ENCODE measurements at places on chromosomes 3 and 15. TPM values are rescaled to one million over a fixed set of nuclear protein-coding genes. Genes with fewer than 3 reads are reported as not detected.

- no peak for DNase-seq
Measured at GRCh38 chr3:76039431-76039830, 254.1 kb upstream of the ZNF717 start.

DNA sequence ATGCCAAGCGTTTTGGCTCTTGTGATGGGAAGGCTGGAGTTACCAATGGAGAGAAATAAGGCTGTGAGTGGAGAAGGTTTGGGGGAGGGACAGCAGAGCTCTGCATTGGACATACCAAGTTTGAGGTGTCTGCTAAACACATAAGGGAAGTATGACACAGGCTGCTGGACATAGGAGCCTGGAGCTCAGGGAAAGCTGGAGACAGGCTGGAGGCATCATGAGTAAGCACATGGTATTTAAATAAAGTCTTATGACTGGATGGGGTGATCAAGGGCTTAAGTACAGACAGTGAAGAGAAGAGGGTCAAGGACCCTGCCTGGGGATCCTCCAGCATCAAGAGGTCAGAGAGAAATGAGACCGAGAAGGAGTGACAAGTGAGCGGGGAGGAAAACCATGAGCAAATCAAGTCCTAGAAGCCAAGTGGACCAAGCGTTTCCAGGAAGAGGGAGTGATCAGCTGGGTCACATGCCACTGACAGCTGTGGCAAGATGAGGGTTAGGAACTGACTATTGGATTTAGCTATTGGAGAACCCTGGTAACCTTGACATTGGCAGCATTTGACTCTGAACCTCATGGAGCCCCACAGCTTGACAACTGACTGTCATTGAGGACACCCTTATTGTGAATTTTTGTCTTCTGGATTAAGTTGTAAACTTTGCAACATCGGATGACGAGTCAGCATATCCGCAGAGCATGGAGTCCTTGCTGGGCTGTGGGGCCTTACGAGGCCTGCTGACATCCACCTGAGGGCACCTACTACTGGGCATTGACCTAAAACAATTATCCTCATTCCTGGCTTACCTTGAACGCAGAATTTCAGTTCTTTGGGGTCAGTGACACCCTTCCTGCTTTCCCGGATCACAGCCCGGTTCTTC lies 78.7 kb upstream of the ETV5 start:
- no peak for DNase-seq

DNA sequence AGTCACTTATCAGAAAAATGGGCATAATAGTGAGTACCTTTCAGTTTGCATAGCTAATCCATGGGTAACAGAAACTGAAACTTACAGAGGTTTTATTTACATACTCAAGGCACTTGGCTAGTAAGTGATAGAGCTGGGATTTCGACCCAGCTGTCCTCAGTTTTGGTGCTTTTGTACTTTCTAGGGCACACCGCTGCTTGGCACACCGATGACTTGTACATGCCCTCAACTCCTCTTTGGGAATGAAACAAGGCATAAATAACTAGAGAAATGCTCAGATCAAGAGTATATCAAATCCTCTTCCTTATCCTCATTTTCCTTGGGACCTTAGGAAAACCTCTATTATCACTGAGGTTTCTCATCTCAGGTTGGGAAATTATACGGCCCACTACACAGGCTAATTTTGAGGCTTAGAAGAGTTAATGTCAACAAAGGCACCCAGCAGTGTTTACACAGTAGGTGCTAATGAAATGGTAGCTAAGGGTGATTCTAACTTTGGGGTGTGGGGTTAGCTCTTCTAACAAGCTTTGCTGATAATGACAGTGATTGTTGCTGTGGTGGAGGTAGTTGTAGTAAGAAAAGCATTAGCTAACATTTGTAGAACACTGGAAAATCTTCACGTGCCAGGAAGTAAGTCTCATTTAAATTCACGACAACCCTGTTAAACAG lies 20.3 kb upstream of the DGKG start:
- DNase-seq = no peak

DNA sequence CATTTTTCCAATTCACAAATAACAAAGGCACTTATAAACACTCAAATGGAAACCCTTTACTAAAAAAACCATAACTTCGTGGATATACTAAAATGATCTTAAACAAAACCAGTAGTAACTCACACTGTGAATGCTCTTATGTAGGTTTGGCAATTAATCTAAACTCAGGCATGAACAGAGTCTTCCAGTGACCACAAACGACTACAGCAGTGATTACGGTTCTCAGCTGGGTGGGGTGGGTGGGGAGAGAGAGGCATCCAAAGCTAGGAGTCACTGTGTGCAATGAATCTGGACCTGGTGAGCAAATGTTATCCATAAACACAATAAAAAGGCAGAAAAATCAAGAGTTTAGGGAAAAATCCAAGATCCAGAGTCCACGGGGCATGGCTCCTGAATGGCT lies 21.3 kb downstream of the SLC12A8 start:
- no peak for DNase-seq

- DNase-seq = no peak
Measured at GRCh38 chr3:71380096-71380495, 203.4 kb downstream of the FOXP1 start.

- DNase-seq = peak; percentile 43
Measured at GRCh38 chr3:133890972-133891644, 4.6 kb downstream of the RAB6B start.

DNA sequence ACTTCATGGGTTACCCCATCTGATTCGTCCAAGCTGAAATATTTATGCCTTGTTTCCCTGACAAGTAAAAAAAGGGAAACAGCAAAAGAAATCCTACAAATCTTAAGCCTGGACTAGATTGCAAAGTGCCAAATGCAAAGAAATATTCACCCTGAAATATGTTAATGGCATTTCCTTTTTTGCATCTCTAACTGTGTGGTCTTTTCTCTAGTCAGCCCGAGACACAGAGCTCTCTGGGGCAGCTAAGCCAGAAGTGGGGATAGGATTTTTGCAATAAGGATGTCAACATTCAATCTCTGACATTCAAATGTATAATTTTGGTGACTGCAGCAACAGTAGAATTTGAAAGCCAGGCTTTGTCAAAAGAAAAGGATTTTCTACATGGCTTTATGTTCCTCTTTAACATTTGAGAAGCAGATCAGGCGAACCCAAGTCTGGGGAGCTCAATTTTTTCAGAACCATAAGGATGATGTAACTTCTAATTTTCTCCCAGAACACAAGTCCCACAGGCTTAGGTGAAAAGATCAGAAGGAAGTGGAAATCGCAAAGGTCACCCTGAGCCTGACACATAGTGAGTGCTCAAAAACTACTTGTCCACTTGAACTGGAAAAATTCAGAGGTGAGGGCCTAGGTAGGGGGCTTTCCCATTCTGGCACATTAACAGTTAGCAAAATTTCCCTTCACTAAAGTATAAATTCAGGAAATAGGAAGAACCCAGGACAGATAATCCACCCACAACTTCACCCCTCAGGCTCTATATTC lies 28.2 kb upstream of the KCNMB3 start:
- DNase-seq = no peak

DNA sequence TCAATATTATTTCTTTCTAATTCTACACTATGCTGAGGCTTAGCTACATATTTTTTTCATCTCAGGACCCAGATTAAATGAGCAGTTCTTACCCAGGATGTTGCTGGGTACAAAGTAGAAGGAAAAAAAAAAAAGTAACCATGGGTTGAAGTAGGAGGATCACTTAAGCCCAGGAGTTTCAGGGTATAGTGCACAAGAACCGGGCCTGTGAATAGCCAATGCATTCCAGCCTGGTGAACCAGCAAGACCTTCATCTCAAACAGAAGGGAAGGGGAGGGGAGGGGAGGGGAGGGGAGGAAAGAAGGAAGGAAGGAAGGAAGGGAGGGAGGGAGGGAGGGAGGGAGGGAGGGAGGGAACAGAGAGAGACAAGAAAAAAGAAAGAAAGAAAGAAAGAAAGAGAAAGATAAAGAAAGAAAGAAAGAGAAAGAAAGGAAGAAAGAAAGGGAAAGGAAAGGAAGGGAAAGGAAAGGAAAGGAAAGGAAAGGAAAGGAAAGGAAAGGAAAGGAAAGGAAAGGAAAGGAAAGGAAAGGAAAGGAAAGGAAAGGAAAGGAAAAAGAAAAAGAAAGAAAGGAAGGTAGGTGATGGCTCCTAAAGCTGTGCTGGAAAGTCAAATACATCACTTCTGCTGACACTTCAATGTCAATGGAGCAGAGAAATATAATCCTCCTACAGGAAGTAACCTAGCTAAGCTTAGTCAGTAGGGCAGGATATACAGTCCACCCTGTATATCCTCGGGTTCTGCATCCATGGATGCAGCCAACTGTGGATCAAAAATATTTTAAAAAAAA lies 206.8 kb upstream of the TGFBR2 start:
- DNase-seq = no peak

DNA sequence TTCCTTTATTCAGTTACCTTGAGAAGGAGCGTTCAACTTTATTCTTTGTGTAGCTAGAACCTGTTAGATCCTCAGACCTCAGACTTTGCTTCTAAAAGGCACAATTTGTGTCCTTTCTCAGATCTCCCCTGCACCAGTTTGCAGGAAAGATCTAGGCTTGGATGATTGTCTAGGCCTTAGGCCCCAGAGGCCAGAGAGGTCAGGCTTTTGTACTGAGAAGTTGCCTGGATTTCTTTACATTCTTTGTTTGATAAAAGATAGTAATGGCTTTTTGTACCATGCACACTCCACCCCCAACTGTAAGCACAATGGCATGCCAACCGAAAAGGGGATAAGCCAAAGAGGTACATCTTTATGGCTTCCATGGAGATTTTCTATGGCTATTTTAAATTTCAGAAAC lies 719.6 kb upstream of the NR2F2 start:
- no peak for DNase-seq

DNA sequence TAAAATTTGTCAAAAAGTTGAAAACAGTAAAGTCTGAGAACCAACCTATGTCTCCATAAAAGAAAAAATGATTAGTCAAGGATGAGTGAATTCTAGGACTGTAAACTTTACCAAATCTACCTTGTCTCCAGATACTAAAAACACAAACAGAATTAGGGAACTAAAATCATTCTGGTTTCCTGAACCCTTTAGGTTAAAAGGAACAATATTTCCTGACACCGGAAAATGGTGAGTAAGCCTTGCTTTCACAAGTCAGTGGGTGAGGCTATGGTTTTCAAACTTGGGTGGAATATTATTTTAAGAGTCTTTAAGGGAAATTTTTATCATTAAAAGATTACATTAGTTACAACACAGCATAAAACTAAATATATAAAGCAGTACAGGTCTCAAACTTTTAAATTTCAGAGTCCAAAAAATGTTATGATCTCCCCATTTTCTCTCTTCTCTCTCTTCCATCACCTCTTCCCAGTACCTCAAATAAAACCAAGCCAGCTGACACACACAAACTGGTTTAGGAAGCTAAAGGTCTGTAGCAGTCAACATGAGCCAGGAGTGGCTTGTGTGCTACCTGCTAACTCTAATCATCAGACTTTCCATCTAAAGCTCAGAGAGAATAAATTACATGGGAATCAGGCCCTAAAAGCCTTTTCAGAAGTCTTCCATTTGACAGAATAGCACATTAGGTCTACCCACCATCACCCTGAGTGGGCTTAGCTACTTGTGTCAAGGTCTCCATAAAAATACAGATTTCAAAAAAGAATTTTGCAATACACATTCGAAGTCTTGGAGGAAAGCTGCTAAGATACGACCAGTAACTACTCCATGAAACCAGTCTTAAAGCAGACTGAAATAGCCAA lies 2.2 kb downstream of the SLC12A6 start:
- peak; percentile 58 for DNase-seq

- DNase-seq = no peak
Measured at GRCh38 chr3:41502023-41502422, 302.7 kb downstream of the CTNNB1 start.

- DNase-seq = no peak
Measured at GRCh38 chr3:18099611-18100010, 325.5 kb downstream of the SATB1 start.

DNA sequence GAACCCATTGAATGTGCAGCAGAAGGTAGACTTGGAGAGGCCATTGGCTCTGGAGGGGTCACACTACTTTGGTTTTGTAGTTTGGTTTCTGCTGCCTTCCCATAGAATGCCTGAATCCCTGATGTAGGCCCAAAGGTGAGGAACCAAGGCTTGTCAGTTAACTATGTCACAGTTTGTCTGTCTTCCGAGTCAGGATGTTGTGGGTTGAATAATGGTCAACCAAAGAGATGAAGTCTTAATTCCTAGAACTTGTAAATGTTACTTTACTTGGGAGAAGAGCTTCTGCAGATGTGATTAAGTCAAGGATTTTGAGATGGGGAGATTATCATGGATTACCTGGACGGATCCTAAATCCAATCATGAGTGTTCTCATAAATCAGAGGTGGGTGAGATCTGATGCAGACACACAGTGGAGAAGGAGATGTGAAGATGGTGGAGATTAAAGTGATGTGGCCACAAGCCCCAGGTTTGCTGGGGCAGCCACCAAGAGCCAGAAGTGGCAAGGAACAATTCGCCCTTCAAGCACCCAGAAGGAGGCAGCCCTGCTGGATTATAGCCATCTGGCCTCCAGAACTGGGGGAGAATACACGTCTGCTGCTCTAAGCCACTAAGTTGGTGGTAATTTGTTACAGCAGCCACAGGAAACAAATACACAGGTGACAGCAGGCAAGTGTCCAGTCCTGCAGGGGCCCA lies 2.3 kb upstream of the CCR8 start:
- peak; percentile 57 for DNase-seq

GRCh38 chr15:49423021-49423420 lies at the start of gene FGF7:
Gene FGF7, plus strand, starts transcription at chr15:49423242. Its CDS starts 1,056 bp downstream, at chr15:49424298.
- DNase-seq = no peak

DNA sequence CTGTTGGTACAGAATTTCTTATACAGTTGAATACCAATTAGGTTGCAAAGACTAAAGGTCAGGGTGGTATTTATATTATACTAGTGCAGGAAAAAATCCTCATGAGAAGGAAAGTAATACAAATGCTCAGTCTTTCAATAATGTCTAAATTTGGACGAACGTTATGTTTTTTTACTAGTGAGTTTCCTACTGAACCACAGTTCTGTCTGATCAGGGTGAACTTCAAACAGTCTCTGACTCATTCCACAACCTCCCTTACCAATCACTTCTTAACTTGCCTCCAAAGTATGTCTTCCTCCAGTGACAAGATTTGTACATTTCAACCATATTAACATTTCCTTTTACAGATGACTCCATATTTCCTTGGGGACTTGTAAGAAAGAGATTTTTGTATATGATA lies 3.4 kb downstream of the TMEM212 start:
- peak; percentile 76 for DNase-seq

DNA sequence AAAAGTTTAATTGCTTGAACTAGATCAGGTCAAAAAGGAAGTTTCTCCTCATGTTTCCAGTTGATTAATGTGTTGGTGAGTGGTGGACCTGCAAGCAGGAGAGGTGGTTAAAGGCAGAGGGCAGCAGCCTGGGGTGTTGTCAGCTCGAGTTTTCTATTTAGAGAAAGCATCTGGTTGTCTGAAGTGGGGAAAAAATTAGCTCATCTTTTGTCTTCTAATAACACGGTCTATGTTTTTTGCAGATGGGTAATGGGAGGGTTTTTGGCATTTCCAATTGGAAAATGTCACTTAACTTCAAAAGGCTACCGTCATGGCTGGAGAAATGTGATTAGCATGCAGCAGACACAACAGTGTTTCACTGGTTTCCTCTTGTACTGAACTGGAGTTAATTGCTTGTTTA lies 122.6 kb downstream of the ITPR1 start:
- no peak for DNase-seq

GRCh38 chr3:79018671-79019136 lies 749.1 kb downstream of the ROBO1 start:
- peak; percentile 61 for DNase-seq

Gene GPR27
- 1.0 TPM for total RNA-seq

Gene MCCC1
- total RNA-seq = 25.4 TPM

Gene ITPKA
- 3.8 TPM for total RNA-seq

Gene GOLGA6D
- not detected for total RNA-seq

Data from activated CD4-positive, alpha-beta T cell treated with anti-CD3 and anti-CD28 coated beads, Interleukin-2, amount 10 ng/mL, durations not matched to agents 24 days and 14 days (primary cell).